ENCODE measurements at places on chromosomes 12 and 14.

DNA sequence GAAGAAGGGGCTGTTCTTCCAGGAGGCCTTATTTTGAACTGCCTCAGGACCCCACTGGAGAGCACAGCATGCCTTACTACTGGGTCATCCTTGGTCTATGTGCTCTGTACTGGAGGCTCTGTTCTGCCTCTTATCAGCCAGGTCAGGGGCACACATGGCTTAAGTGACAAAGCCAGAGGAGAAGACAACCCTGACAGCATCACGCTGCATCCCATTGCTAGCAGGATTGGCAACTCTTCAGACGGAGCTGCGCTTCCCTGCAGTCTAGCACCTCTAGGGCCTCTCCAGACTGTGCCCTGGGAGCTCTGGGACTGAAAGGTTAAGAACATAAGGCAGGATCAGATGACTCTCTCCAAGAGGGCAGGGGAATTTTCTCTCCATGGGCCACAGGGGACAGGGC lies 17.3 kb upstream of the TIGAR start:
- DNase-seq = no peak

DNA sequence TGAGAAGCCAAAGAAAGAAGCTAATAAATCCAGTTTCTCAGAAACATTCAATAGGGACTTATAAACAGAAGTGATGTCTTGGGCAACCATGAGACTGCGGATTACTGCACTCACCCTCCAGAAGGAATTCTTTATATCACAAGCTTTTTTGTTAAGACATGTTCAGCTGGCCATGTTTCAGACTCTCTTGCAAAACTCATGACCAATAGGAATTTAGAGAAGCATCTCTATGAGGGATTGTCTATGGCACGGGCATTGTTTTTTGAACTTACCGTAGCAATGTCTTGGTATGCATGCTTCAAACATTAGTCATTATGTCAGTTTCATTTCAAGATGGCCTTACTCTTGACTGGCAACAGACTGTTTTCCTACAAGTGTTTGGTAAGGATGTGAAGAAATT lies 15.5 kb upstream of the ZNF268 start:
- no peak for DNase-seq

DNA sequence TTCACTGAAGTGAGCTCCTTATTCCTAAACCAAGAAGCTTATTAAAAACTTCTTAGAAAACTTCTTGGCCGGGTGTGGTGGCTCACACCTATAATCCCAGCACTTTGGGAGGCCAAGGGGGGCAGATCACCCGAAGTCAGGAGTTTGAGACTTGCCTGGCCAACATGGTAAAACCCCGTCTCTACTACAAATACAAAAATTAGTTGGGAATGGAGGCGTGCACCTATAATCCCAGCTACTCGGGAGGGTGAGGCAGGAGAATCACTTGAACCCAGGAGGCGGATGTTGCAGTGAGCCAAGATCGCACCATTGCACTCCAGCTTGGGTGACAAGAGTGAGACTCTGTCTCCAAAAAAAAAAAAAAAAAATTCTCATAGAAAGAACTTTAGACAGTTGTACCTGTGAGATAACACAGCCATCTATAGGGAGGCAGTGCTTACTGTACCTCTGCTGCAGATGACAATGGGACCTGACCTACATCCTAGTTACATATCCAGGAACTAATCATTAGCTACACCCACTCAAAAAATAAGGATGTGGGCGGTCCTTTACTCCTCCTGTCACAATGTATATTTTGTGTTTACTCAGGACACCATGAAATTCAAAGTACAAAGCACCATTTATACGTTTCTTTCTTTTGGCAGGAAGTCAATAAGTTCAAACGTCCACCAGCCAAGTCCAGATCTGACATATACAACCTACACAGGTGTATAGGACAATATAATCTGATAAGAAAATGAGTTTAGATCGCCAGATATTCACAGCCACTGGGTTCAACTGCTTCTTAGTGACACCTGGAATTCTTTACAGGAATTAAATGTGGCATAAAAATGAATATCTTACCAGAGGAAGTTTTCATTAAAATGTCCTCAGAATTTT lies 14.9 kb downstream of the STXBP6 start:
- no peak for DNase-seq

- no peak for DNase-seq
Observed at GRCh38 chr14:30822080-30822571, 52.2 kb upstream of the COCH start.

GRCh38 chr14:68208626-68209317 lies 389.2 kb downstream of the RAD51B start:
- no peak for DNase-seq

DNA sequence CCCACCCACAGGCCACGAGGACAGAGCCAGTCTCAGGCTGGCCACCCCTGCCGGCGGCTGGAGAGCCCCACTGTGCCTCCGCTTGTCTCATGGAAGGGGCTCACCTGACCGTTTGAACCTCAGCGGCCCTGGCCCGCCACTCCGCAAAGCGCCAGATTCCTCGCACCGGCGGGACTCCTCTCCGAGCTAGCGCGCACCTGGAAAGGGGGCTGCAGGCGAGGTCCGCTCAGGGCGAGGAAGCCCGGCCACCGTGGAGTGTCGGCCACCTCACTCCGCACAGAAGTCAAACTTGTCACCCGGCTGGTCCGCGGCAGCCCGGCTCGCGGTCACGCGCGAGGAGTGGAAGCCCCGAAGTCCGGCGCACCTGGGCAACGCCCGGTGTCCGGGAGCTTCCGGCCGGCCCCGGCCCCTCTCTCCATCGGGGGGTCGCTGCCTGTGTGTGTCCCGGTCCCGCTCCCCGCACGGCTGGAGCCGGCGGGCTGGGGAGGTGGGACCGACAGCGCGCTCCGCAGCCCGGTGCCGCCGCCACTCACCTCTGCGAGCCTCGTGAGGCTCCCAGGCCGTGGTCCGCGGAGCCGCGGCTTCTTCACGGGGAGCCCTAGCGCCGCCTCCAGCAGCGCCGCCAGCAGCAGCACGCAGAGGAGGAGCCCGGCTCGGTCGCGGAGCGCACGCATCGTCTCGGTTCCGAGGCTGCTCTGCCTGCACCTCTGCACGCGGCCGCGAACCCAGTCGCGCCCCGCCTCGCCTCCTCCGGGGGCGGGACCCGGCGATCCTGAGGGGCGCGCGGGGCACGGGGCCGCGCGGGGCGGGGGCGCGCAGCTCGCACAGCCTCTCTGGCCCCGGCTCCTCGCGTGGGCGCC lies at the start of gene ISM2:
TSS of gene ISM2 (minus strand) at position 697 of the 860 bp plus-strand sequence. CDS start at position 674, 23 bp downstream.
- DNase-seq = peak; percentile 55

DNA sequence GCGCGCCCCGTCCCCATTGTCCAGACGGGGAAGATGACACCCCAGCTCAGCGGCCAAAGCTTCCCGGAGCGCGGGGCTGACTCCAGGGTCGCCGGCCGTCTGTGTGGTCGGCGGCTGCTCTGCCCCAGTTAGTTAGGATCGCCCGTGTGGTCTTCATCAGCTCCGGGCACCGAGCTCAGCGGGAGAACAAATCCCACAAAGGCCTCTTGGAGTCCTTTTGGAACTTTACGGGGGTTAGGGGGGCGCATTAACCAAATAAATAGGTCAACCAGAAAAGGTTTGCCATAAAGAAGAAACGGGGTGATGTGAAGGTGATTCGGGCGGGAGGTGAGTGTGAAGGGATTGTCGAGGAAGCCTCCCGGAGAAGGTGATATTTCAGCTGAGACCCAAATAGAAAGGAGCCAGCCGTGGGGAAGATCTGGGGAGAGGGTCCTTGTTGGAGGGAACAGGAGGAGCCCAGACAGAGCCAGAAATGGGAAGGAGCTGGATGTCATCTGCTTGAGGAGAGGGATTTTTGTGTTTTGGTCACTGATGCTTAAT lies 697 bp downstream of the ATP6V0A2 start:
- DNase-seq = peak; percentile 28

- no peak for DNase-seq
Observed at GRCh38 chr14:85822236-85822635, 292.3 kb downstream of the FLRT2 start.

DNA sequence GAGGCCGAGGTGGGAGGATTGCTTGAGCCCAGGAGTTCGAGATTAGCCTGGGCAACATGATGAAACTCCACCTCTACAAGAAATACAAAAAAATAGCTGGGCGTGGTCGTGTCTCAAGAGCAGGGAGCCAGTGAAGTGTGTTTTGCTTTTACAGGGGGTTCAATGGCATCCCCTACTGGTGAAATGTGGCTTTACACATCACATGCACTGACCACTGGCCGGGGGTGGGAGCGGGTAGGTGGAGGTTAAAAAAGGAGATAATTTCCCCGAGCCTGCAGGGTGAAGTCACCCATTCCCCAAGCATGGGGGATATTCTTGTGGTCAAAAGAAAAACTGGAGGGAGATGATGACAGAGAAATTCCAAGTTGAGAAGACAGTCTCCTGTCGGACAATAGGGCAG lies 63.6 kb upstream of the PWP1 start:
- DNase-seq = no peak

DNA sequence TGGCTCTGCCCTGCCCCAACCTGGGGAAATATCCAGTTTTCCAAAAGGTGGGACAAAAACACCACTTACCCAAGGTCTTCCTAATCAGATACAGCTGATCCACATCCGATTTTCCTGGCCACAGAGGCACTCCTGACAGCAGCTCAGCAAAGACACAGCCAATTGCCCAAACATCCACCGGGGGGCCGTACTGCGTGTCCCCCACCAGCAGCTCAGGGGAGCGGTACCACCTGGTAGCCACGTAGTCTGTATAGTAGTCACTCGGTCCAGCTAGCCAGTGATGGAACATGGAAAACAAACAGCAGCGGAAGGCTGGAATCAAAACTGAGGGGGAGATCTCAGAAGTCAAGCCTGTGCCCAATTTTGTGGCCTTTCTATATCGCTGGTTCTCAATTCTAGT lies 28.8 kb downstream of the DMAC2L start:
- no peak for DNase-seq

- DNase-seq = no peak
Observed at GRCh38 chr12:127494961-127495915, 771.7 kb upstream of the TMEM132C start.

- DNase-seq = no peak
Observed at GRCh38 chr12:124174451-124175348, 120.2 kb upstream of the RFLNA start.

GRCh38 chr14:36099619-36100018 lies 76.9 kb downstream of the PTCSC3 start:
- DNase-seq = no peak

- DNase-seq = no peak
Observed at GRCh38 chr12:65494537-65494936, 216.1 kb downstream of the MSRB3 start.

GRCh38 chr12:111196532-111196931 lies 172.4 kb downstream of the PHETA1 start:
- DNase-seq = no peak

- DNase-seq = peak; percentile 47
Observed at GRCh38 chr12:109523071-109523470, 45.6 kb downstream of the UBE3B start.

DNA sequence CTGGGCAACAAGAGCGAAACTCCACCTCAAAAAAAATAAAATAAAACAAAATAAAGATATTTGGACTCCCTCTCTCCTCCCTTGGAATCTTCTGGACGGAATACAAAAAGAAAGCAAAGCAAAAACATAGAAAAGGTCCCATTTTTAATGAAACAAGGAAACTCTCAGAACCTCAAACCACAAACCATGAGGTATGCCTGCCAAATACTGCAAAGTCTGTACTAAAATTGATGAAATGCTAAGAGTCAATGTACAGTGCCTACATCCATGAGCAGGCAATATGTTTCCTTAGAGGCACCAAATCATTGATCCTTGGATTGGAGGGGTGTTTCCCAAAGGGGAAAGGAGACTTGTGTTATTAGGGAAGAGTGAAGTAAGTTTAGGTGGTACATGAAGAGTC lies 8.2 kb upstream of the RPS6KA5 start:
- DNase-seq = no peak

DNA sequence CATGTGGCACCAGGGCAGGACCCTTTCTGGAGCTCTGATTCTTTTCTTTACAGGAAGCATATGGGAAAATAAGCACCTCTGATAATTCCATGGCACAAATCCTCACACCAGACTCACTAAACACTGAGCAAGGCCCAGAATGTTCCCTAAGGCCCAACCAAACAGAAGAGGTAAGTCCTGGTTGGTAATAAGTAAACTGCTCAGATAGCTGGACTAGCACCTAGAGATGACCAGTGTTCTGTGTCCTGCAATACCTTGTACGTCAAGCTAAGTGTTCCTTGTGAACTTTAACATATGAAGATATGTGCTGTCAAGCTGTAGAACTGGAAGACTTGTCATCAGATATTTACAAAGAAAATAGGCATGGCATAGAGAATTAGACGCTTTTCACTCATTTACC lies 186.7 kb downstream of the ESR2 start:
- DNase-seq = no peak

DNA sequence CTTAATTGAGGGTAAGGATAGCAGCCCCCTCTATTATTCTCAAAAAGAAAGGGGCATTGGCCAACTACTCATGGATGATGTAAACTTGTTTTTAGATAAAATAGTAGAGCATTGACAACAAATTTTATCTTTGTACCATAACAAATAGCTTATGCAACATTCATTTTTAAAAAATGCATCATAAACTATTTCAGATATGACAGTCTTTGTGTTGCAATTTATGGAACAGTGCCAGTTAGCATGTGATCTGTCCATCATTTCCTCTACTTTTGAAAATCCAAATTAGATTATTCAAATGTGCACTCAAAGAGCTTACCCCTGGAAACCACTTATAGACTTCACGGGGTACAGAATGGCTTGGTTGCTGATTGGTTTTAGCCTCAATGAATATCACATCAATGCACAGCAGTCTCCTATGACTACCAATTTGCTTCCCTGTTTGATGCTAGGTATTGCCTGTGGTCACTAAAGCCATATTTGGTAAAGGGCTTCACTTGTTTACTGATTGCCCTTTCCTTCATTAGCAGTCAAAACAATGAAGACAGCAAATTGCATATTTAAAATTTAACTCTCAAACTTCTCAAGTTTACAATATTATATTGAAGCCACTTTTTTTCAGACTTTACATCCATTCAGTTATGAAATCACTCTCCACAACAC lies 274.9 kb upstream of the MGAT4C start:
- DNase-seq = no peak

GRCh38 chr12:12717586-12718380 lies 615 bp downstream of the CDKN1B start:
- DNase-seq = no peak

DNA sequence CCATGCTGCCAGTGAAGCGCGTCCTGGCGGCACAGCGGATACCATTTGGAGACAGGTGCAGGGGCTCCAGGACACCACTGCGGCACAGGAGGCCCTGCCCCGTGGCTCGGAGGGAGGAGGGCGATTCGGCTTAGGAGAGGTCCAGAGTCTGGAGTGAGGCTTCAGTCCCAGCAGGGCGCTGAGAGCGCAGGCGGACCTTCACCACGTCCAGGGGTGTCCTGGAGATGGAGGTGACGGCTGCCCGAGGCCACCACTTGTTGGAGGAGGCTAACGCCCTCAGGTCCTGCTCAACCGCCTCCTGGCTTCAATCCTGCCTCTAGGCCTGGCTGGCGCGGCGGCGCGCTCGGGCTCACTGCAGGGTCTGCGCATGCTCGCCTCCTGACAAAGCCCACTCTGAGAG lies 45.7 kb downstream of the EIF2S3B start:
- DNase-seq = no peak

- DNase-seq = no peak
Observed at GRCh38 chr14:94193776-94194175, 19.7 kb downstream of the PPP4R4 start.
